ENCODE measurements at places on chromosomes 5 and 9. TPM values are rescaled to one million over a fixed set of nuclear protein-coding genes. Genes with fewer than 3 reads are reported as not detected.

The ARL10 gene
- 2.0 TPM for total RNA-seq

The PFN3 gene
- not detected for total RNA-seq

The FAM240B gene
- total RNA-seq = not detected

The NCS1 gene
- 31.6 TPM for total RNA-seq

The HDHD3 gene
- total RNA-seq = 14.5 TPM

- no peaks in the 10 kb centered on the region for H3K27me3 ChIP-seq
- peak overlapping the region; percentile 100 for H3K27ac ChIP-seq
- no peak for DNase-seq
- peaks cover 4% of the 10 kb centered on the region for H3K36me3 ChIP-seq
- peaks cover 46% of the 10 kb centered on the region for H3K4me1 ChIP-seq
Observed at GRCh38 chr5:92559781-92560180, 1021.2 kb downstream of the NR2F1-AS1 start.

DNA sequence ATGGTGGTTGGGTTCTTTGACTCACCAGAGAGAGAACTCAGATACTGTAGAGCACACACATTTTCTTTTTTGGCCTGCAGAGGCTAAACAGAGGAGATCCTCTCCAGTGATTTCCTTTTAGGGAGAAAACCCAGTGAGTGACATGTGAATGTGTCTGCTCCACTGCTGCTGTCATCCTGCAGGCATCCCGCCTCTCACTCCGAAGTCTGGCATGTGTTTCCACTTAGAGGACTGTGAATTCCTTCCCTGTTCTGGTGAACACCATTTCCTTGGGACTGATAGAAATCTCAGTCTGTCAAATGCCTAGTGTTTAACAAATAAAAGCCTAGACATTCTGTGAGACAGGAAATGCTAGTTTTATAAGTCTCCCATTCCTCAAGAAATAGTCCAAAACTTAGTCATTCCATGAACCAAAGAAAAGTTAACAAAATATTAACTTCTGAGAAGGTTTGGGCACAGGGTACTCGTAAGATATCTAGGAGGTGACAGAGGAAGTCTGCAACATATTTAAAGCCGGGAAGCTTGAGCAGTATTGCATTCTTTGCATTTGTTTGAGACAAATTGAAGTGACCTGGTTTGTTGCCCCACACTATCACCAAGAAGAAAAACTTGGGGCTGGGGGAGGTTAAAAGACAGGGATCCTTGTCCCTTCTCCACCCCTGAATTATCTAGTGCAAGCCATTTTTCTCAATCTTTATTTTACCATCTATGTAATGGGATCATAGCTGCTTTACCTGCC is 74.9 kb upstream of the NIPAL4 start:
- H3K27me3 ChIP-seq = no peaks in the 10 kb centered on the region
- DNase-seq = no peak
- H3K36me3 ChIP-seq = no peaks in the 10 kb centered on the region
- no peak overlapping the region for H3K4me3 ChIP-seq
- no peak overlapping the region for H3K27ac ChIP-seq
- no peaks in the 10 kb centered on the region for H3K4me1 ChIP-seq

DNA sequence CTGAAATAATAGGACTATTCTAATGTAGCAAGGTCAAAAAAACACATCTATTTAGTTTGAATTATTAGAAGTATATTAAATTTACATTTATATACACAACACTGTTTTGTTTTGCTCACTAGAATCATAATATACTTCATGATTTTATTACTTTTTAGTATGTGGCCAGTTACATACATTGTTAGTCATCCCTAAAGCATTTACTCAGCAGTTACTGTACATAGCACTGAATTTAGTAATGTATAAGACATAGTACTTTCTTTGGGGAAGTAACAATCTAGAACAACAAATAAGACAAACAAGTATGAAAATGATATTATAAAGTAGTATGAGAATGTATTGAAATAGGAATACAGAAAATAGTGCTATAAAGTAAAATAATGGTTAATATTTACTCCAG is 28.2 kb downstream of the ERCC8 start:
- H3K27me3 ChIP-seq = no peaks in the 10 kb centered on the region
- no peak for DNase-seq
- H3K4me1 ChIP-seq = no peaks in the 10 kb centered on the region
- no peak overlapping the region for H3K4me3 ChIP-seq

GRCh38 chr5:87048156-87048555 is 219.5 kb upstream of the RASA1 start:
- H3K4me1 ChIP-seq = no peaks in the 10 kb centered on the region
- H3K27me3 ChIP-seq = no peaks in the 10 kb centered on the region
- no peak for DNase-seq
- no peak overlapping the region for H3K4me3 ChIP-seq
- H3K36me3 ChIP-seq = no peaks in the 10 kb centered on the region

DNA sequence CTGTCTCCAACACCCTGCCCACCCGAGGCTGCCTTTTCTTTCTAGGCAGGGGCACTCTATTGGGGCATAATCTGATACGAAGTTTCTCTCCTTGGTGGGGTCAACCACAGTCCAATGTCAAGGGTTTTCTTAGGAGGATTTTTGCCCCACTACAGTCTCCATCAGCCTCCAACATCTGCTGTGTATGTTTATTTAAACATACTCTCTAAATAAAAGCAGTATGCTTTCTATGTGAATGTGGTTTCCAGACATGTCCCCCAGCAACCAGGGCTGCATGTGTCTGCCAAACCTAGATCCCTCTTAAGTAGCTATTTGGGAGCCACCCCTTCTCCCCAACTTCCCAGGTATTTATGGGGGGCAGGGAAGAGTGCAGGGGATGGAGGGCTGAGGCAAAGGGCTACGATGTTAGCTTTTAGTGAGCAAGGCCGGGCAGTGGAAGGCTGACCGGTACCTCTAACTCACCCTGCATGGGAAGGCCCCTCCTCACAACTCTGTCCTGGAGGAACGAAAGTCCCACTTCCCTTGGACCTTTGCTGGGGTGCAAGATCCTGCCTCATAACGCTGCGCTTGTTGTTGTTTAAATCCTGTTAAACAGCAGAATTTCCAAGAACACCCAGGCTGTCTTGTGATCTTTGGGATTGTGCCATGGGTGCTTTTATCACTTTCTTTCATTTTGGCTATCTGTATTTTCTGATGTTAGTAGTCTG is 75.4 kb downstream of the NREP start:
- 0 out of 2 replicates have a peak overlapping the region, but pooled peaks have one; percentile 17 for H3K27ac ChIP-seq
- no peak for DNase-seq
- no peak overlapping the region for H3K4me3 ChIP-seq
- no peaks in the 10 kb centered on the region for H3K27me3 ChIP-seq

DNA sequence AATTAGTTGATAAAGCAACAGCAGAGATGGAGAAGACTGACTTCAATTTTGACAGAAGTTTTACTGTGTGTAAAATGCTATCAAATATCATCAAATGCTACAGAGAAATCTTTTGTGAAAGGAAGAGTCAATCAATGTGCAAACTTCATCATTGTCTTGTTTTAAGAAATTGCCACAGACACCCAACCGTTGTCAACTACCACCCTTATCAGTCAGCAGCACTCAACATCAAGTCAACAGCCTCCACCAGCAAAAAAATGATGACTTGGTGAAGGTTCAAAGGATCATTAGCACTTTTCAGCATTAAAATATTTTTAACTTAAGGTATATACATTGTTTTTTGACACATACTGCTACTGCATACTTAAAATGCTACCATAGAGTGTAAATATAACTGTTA is 888.8 kb downstream of the CDH18 start:
- no peak overlapping the region for H3K27ac ChIP-seq
- H3K36me3 ChIP-seq = no peaks in the 10 kb centered on the region
- H3K4me3 ChIP-seq = no peak overlapping the region
- no peaks in the 10 kb centered on the region for H3K4me1 ChIP-seq

- H3K36me3 ChIP-seq = no peaks in the 10 kb centered on the region
- H3K27ac ChIP-seq = no peak overlapping the region
- DNase-seq = no peak
- H3K4me3 ChIP-seq = no peak overlapping the region
Observed at GRCh38 chr5:133814152-133814551, 154.3 kb downstream of the C5orf15 start.

GRCh38 chr5:143404416-143405062 is 1.1 kb upstream of the NR3C1 start:
- H3K27ac ChIP-seq = peak overlapping the region; percentile 100
- H3K36me3 ChIP-seq = peaks cover 2% of the 10 kb centered on the region
- DNase-seq = peak; percentile 64
- H3K4me3 ChIP-seq = peak overlapping the region; percentile 91
- H3K4me1 ChIP-seq = peaks cover 16% of the 10 kb centered on the region

DNA sequence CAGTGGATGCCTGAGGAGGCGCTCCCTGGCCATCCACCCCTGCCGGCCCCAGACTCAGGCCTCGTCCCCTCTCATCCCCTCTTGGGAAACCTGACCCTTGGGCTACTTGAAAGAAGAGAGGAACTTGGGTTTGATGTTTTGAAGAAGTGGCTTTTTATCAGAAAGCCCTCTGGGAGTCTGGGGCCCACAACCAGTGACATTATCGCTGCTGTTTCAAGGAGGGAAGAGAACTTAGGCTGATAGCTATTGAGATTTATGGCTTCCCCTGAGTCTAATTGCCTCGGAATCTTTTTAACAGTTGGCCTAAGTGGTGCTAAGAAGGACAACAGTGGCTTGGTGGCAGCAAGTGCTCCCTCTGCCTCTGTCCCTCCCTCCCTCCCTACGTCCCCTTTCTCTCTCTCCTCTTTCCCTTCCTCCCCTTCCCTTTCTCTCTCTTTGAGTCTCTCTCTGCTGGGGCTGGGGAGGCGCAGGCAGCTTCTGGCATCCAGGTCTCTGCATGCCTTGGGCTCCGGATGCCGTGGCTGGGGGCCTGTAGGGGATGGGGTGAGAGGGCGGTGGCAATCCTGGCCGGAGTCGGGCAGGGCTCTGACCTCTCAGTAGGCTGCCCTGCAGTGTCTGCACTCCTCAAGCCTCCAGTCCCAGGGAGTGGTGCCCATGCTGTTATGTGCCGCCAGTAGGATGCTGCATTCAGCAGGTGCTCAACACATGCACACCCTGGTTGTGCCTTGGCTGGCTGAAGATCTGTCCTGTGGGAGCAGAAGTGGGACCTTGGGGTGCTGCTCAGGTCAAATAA is 49.6 kb upstream of the RXRA start:
- no peak overlapping the region for H3K27ac ChIP-seq
- H3K27me3 ChIP-seq = no peaks in the 10 kb centered on the region
- H3K4me1 ChIP-seq = no peaks in the 10 kb centered on the region

Measured in Panc1 (cell line).